AG10803 (cell line): ENCODE measurements at places on chromosomes 3 and 15.
A peak's percentile ranks its signal among the peaks of the same experiment; 100 is the strongest.

GRCh38 chr3:98514948-98515347, 7.8 kb downstream of the CLDND1 start:
- no peak for DNase-seq

GRCh38 chr3:8780279-8780678, 10.9 kb upstream of the OXTR start:
- DNase-seq, result no peak

- no peak for DNase-seq
Measured at GRCh38 chr3:32226875-32227500, 11.5 kb upstream of the CMTM8 start.

GRCh38 chr3:46467562-46467961, 2.9 kb upstream of the LTF start:
- no peak for DNase-seq

- peak; percentile 78 for DNase-seq
Measured at GRCh38 chr3:142315083-142315482, 89.7 kb upstream of the GK5 start.

- DNase-seq, result no peak
Measured at GRCh38 chr15:101327147-101327740, 32.2 kb upstream of the SNRPA1 start.

GRCh38 chr15:52171386-52171785, 19.8 kb downstream of the GNB5 start:
- DNase-seq, result no peak

GRCh38 chr15:83066034-83066733, 868 bp downstream of the BTBD1 start:
- peak; percentile 5 for DNase-seq

DNA sequence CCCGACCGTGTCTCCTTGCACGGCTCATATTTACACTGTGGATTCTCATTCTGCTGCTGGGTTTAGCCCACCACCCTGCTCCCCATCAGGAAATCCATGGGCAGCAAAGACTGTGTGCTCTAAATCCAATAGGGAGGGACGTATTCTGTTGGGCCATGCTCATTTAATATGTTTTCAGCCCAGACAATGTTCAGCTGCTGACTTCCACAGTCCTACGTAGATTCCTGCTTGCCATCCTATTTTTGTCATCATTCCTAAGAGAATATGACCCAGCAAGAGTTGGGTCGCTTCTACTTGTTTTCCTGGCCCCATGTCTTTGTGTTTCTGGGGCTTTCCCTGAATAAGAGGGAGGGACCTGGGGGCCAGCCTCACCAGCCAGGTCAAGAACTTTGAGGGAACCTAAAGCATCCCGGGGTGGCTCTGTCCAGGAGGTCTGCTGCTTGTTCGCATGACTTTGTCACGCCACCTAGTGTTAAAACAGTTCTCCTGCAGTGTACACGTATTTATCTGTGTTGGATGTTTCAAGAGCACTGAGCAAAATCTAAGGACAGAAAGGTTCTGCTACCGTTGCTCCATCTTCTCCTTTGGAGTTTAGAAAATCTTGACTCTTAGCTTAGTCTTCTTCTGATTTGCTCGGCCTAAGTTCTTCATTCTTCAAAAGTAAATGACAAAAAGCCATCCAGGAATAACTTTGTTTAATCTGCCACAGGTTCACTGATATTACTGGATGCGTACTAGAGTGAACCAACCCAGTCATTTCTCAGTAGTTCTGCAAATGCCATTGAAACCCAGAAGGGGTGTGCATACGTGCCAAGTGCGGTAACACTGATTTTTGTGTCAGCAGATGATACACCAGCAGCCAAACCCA, 79.8 kb upstream of the NR2E3 start:
- DNase-seq, result peak; percentile 74
